ENCODE measurements at places on chromosomes 7 and 10.
A peak's percentile ranks its signal among the peaks of the same experiment; 100 is the strongest.

- no peak for DNase-seq
Observed at GRCh38 chr10:63716016-63716580, 194.9 kb downstream of the REEP3 start.

DNA sequence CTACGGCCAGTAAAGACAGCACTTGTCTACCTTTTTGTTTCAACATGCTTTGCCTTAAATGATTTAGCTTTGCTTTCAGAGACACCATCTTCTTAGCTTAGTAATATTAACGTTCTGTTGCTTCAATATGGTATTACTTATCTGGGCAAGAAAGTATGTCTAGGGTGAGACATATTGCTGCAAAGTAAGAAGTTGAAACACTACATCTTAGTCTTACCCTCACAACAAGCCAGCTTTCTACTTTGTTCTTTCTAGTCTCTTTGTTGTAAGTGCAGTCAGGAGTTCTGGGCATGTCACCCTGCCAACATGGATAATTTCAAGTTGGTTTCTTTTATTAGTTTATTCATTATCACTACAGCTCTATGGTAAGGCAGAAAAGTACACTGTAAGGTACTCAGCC, 122.7 kb upstream of the DNAJB12 start:
- no peak for DNase-seq

DNA sequence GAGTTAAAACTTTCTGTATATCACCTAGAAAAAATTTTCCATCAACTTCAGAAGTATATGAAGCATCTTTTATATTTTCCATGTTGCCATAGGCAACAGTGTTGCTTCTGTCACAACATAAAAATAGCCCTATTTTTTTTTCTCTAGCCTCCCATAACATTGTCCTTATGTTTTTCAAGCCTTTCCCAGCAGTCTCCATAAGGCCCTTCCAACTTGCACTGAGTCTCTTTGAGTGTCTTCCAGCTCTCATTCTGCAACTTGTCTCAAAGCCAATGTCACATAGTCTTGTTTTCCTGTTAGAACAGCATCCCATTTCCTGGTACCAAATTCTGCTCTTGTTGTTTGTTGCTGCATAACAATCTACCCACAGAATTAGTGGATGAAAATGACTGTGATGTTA, 1055.5 kb upstream of the GHITM start:
- no peak for DNase-seq

DNA sequence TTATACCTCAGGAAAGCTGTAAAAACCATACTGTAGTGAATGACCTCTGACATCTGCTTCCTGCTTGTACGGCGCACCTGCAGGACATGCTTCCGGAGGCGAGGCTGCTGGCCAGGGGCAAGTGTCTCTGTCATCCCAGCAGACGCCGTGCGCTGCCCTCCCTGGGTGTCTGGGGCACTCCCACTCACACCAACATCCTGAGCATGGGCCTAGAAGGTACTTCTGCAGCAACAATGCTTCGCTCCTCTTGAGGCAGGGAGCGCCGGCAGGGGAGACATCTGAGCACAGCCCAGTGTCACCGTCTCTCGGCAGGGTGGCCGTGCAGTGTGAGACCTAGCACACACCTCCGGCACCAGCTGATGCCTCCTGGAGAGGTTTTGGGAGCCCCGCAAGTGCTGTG, 269.2 kb downstream of the MAD1L1 start:
- no peak for DNase-seq

- no peak for DNase-seq
Observed at GRCh38 chr7:6179620-6180343, 92.6 kb downstream of the CYTH3 start.

- no peak for DNase-seq
Observed at GRCh38 chr7:139570119-139570518, 46.6 kb downstream of the CLEC2L start.

DNA sequence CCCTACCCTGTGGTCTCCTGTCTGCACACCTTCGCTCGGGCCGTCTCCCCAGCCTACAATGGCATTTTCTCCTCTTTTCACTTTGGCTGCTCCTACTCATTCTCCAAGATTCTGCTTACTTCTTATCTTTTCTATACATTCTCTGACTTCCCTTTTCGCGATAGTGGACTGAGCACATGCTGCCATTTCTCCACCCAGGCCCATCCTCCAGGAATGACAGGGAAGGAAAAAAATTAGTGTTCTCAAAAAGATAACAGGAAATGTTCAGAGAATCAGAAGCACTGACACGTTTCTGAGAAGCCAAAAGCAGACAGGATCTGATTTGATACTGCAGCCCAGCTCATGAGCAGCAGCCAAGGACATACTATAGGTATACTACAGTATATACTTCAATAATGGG, 6.4 kb upstream of the ANXA11 start:
- no peak for DNase-seq

- no peak for DNase-seq
Observed at GRCh38 chr7:159105066-159105780, 39.4 kb downstream of the VIPR2 start.

GRCh38 chr10:68156373-68157185, 47.3 kb downstream of the MYPN start:
- peak; percentile 39 for DNase-seq

DNA sequence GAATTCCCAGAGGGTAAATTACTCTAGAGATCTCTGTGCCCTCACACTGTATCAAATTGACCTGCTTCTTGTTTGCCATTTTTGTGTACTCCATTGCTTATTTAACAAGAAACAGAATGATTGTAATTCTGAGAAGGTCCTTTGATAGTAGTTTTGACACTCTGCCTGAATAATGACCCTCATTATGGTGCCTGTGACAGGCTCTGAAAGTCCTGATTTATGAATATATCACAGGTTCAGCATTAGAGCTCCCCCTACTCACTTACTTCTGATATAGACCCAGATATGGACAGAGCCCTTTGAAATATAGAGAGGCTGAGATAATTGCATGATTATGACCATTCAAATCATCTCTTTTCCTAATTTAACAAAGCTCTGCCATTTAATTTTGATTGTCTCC, 465.2 kb downstream of the MDFIC start:
- no peak for DNase-seq

DNA sequence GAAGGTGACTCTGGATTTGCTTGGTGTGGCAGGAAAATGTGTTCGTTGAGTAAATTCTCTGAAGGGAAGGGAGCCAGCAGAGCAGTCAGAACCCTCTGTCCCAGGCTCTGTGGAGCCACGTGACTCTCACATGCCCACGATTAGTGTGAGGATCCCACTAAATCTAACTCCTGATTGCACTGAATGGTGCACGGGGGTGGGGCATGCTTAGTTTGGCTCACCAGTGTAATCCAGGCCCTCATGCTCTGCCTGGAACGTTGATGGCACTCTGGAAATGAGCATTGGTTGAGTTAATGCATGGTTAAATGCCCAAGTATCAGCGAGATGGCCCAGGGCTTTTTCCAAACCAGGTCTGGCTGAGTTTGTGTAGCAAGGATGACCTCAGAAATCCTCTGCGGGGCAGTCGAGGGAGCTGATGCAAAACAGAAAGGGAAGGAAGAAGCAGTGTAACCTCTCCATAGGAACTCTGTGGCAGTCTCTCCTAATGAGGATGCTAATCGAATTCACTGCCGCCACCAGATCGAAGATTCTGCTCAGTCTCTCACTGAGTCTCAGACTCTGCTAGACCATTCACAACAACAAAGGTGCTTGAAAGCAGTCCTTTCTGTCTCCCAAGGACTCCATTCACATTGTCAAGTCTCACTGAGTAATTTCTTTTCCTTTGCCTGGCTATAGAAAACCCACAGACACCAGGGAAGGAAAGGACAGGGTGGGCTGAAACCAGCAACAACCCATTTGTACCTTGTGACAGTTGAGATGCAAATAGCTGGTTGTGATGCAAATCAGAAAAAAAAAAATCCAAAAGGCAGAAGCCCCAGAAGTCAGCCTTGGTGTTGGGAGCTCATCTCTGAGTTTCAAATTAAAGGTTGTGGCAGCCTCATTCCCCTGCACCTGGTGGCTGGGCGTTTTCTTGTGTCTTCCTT, 98.1 kb downstream of the C10orf105 start:
- no peak for DNase-seq

DNA sequence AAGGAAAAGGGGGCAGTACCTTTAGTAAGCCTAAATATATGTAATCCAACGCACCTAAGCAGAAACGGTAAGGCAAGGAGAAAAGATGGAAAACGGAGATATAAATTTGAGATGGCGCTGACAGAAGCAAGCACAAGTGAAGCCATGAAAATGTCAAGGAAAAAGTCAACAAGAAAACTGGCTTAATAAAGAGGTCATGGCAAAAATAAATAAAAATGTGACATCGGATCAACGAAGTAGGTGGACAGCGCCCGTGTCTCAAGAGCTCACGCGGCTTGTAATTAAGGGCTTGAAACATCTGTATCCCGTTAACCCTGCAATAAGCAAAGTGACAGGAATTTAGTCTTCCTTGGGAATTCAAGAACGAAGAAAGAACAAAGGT, 611 bp downstream of the NDUFA5 start:
- DNase-seq: no peak

- DNase-seq: no peak
Observed at GRCh38 chr10:25405871-25406270, 231.1 kb downstream of the GPR158 start.

- peak; percentile 66 for DNase-seq
Observed at GRCh38 chr7:131106681-131107336, 220.9 kb upstream of the MKLN1 start.
